Right lobe of liver (tissue), 6 donors: ENCODE measurements at places on chromosomes 5 and 9.
A peak's percentile ranks its signal among the peaks of the same experiment; 100 is the strongest.

DNA sequence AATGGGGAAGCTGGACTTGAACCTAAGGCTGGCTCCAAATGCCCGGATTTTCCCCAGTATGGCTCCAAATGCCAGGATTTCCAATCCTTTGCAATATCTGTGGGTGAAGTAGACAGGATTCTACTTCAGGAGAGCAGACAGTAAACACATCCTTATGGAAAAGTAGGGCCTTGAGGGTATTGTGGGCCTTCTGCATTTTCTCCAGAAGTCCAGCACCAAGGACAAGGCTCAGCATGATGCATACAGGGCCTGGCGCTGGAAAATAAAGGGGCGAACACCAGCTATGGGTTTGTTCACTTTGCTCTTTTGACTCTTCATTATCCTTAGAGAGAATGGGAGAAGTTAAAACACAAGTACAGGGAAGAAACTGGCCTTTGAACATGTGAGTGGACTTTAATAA lies 347.5 kb downstream of the SEMA5A start:
- H3K27ac ChIP-seq: no peak overlapping the region
- no peaks in the 10 kb centered on the region for H3K27me3 ChIP-seq
- H3K36me3 ChIP-seq: no peaks in the 10 kb centered on the region
- no peak for DNase-seq
- no peaks in the 10 kb centered on the region for H3K4me1 ChIP-seq

GRCh38 chr9:121451586-121451985 lies 48.1 kb downstream of the GGTA1 start:
- DNase-seq: no peak
- no peak overlapping the region for H3K4me3 ChIP-seq
- no peak overlapping the region for H3K27ac ChIP-seq

GRCh38 chr9:88378317-88378716 lies 9.9 kb upstream of the SPIN1 start:
- no peak overlapping the region for H3K27ac ChIP-seq
- no peaks in the 10 kb centered on the region for H3K27me3 ChIP-seq
- H3K4me1 ChIP-seq: no peaks in the 10 kb centered on the region
- no peak overlapping the region for H3K4me3 ChIP-seq
- no peaks in the 10 kb centered on the region for H3K36me3 ChIP-seq

GRCh38 chr5:176743136-176743861 lies 67.1 kb upstream of the UNC5A start:
- no peaks in the 10 kb centered on the region for H3K4me1 ChIP-seq
- H3K27me3 ChIP-seq: peaks cover 10% of the 10 kb centered on the region
- peak; percentile 35 for DNase-seq
- H3K4me3 ChIP-seq: no peak overlapping the region
- no peak overlapping the region for H3K27ac ChIP-seq

DNA sequence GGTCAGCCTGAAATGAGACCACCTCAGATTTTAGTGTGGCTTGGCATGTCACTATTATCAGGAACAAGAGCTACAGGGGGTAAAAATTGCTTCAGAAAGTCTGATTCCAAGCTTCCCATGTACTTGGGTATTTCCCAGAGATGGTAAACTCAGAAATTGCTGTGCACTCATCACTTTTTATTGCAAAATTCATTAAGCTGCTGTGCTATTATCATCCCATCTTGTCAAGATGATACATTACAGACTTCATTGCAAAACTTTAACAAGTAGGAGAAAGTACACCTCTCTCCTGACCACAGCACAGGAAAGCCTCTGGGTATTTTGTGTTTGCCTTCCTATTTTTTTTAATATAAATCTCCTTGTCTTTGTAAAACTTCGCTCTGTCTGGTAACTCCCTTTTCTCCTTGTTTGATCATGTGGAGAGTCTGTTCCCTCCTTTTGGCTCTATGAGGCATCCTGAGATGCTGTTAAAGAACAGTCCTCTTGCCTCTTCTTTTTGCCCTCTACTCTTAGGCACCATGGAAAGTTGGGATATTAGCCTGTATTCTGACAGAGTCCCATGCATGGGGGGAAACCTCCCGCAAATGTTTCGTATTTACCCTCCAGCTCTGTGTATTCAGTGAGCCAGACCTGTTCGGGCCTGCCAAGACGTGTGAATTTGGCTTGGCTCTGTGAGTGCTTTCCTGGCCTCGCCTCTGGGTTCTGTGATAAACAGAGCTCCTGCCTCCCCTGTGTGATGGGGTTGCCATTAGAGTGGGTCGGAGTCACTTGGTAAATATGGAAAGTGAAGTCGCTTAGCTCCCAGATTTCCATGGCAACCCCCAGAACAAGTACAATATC lies 260.7 kb downstream of the NR3C1 start:
- H3K4me3 ChIP-seq: no peak overlapping the region
- H3K4me1 ChIP-seq: peaks cover 19% of the 10 kb centered on the region
- no peaks in the 10 kb centered on the region for H3K36me3 ChIP-seq
- H3K27ac ChIP-seq: no peak overlapping the region
- peak; percentile 56 for DNase-seq

- H3K36me3 ChIP-seq: no peaks in the 10 kb centered on the region
- no peak overlapping the region for H3K27ac ChIP-seq
- H3K4me3 ChIP-seq: no peak overlapping the region
These were observed 116.8 kb upstream of the PDE4D start for GRCh38 chr5:60010328-60010727.

DNA sequence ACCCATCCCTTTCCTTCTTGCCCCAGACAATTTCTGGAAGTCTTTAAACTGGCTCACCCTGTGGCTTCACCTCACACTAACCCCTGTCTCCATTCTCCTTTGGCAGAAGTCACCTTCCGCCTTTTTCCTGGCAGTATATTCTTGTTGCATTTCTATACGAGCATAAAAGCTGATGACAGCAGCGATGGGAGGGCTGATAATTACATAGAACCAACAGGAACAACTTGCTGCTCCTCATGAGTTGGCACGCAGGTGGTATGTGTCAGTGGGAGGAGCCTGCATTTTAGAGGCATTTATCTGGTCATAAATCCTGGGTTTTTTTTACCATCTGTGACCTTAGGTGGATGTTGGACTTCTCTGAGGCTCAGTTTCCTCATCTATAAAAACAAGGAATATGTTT lies 61.4 kb upstream of the CKMT2 start:
- H3K27ac ChIP-seq: no peak overlapping the region
- DNase-seq: no peak
- H3K36me3 ChIP-seq: no peaks in the 10 kb centered on the region
- H3K4me1 ChIP-seq: no peaks in the 10 kb centered on the region
- H3K4me3 ChIP-seq: no peak overlapping the region

- no peaks in the 10 kb centered on the region for H3K36me3 ChIP-seq
- H3K4me3 ChIP-seq: peak overlapping the region; percentile 93
- no peaks in the 10 kb centered on the region for H3K4me1 ChIP-seq
- no peaks in the 10 kb centered on the region for H3K27me3 ChIP-seq
- peak overlapping the region; percentile 95 for H3K27ac ChIP-seq
These were observed 722 bp downstream of the CDC42SE2 start for GRCh38 chr5:131264451-131265099.

DNA sequence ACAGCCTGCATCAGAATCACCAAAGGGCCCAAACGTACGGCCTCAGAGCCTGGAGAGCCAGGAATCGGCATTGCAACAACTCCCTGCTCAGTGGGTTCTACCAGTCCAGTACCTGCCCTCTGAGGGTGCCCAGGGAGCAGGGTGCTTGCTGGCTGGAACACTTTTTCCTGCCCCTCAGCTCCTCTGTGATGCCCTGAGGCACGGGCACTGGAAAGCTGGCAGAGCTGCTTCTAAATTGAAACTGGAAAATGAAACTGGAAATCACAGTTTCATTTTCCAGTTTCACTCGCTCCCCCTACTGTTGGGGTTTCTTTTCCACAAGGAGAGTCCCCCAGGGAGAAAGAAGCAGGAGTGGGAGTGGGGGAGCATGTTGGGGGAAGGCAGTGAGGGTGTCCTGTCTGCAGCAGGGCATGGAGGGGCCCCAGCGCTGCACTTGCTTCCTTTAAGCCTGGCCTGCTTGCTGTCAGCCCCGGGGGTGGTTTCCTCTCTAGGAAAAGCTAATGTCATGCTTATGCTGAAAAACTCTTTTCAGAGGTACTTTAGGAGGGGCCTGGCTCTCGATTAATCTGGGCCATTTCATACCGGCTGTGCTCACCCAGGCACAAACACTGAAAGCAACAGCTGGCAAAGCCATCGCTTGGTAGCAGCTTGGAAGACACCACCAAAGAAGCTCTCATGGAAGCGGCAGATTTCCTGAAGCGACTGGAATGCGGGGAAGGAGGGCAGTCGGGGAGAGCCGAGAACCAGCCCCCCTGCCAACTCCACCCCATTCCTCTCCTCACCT lies 26.2 kb downstream of the IRF1 start:
- peak overlapping the region; percentile 19 for H3K4me3 ChIP-seq
- peak overlapping the region; percentile 92 for H3K27ac ChIP-seq
- H3K27me3 ChIP-seq: no peaks in the 10 kb centered on the region
- H3K4me1 ChIP-seq: peaks cover 89% of the 10 kb centered on the region
- no peaks in the 10 kb centered on the region for H3K36me3 ChIP-seq

DNA sequence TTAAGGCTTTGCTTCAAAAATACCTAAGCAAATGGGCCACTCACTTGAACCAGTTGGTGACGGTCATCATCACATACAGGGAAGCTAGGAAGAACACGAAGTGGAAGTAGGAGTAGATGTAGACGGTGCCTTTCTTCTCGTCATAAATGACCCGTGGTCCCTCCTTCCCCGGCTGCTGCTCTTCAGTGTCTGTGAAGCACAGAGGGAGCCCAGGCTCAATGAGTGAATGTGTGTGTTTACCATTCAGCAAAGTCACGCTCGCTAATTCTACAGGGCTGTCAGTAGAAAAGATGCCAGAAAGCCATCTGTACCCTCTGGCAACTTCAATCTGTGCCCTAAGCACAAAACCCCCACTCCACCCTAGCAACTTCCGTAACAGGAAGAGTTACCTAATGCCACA lies 109.8 kb downstream of the SERINC5 start:
- no peaks in the 10 kb centered on the region for H3K27me3 ChIP-seq
- H3K27ac ChIP-seq: no peak overlapping the region
- H3K4me3 ChIP-seq: no peak overlapping the region
- DNase-seq: no peak
- H3K36me3 ChIP-seq: peaks cover 3% of the 10 kb centered on the region

DNA sequence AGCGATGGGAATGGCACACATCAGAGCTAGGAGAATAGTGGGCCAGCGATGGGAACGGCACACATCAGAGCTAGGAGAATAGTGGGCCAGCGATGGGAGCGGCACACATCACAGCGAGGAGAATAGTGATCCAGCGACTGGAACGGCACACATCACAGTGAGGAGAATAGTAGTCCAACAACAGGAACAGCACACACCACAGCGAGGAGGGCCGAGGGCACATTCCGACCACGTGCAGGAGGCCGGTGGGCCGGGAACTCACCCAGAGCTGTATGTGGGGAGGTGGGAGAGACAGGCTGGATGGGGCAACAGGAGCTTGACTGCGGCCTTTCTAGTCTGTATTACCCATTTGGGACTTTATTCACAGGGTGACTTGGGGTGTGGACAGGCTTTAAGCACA lies 271.1 kb upstream of the IRX4 start:
- no peak overlapping the region for H3K4me3 ChIP-seq
- H3K36me3 ChIP-seq: no peaks in the 10 kb centered on the region
- H3K27ac ChIP-seq: no peak overlapping the region
- H3K4me1 ChIP-seq: no peaks in the 10 kb centered on the region
- H3K27me3 ChIP-seq: no peaks in the 10 kb centered on the region

DNA sequence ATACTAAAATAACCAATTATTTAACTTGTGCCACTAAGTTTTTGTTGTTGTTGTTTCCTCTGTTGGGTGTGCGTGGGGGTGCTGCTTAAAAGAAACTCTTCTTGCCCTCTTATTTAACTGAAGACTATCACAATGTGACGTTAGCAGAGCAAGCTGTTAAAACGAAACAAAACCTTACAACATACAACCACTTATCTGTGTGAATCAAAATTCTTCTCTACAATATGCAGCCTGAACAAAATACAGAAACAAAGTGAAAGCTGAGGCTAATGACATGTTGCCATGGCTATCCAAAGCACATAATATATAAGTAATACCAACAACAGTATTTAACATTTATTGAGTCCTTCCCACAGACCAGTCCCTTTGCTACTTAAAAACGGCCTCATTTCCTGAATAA lies 291.0 kb downstream of the FBXL17 start:
- H3K36me3 ChIP-seq: no peaks in the 10 kb centered on the region
- no peaks in the 10 kb centered on the region for H3K27me3 ChIP-seq
- H3K4me1 ChIP-seq: no peaks in the 10 kb centered on the region
- no peak overlapping the region for H3K4me3 ChIP-seq
- DNase-seq: no peak
- H3K27ac ChIP-seq: no peak overlapping the region
